ENCODE measurements at places on chromosomes 6 and 20.
A peak's percentile ranks its signal among the peaks of the same experiment; 100 is the strongest.

DNA sequence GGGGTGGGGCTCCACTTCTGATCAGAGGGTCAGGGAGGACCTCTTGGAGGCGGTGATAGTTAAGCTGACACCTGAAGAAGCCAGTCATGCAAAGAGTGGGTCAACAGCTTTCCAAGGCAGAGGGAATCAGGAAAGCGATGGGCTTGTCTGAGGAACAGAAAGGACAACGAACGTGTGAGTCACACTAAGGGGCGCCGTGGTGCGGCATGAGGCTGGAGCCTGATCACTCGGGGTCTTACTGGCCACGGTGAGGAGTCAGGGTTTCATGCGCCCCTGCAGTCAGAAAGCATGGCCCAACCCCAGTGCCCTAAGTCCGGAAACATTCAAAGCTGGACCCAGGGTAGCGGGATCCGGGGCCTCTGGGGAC, 50.6 kb upstream of the SLC32A1 start:
- no peak for DNase-seq

- DNase-seq = no peak
Measured at GRCh38 chr20:37375227-37375626, 29.3 kb downstream of the SRC start.

- no peak for DNase-seq
Measured at GRCh38 chr20:15937179-15937578, 636.1 kb downstream of the KIF16B start.

DNA sequence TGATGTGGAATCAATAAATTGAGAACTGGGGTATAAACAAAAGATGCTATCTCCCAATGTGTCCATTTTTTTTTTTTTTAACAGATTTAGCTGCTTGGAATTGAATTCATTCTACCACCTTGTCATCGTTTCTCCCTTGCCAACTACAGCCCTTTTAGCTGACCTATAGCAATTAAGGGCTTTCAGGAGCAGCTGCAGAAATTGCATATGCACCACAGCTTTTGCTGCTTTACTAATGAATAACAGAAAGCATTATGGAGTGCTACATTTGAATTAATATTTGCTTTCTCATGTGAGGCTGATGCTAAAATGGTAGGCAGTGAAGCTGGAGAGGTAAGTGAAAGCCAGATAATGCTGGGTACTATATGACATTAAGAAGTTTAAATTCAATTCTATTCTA, 5.7 kb downstream of the SESN1 start:
- DNase-seq = no peak

GRCh38 chr6:94668876-94669275, 908.5 kb upstream of the MANEA start:
- no peak for DNase-seq

DNA sequence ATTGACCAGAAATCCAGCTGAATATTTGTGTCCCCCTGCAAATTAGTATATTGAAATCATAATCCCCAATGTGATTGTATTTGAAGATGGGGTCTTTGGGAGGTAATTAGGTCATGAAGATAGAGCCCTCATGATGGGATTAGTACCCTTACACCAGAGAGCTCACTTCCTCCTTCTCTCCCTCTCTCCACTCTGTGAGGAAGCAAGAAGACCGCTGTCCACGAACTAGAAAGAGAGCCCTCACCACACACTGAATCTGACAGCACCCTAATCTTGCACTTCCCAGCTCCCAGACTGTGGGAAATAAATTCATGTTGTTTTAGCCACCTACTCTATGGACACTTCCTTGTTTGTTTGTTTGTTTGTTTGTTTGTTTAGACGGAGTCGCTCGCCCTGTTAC, 11.9 kb upstream of the PLAGL1 start:
- DNase-seq = no peak

DNA sequence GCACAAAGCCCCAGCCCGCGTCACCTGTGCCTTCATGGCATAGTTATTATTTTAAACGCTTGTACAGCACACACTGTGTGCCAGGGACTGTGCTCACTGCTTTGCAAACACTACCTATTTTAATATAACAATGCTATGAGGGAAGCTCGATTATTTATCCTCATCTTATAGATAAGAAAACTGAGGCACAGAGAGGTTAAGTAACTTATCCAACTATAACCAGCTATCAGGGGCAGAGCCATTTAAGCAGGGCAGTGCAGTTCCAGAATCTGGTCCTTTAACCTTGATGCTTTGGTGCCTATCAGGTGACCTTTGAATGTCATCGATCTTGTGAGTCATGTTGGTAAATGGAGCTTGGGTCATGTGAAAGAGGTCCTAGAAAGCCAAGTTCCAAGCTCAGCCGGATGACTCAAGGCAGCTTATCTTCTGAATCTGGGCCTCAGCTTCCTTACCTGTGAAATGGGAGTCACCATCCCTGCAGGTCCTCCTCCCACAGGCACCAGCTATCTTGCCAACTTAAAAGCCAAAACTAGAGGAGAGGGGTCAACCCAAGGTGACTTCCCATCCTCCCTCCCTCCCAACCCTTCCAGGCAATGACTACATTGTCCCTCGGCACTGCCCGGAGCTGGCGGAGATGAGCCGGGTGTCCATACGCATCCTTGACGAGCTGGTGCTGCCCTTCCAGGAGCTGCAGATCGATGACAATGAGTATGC, 56.4 kb upstream of the TTPAL start:
- no peak for DNase-seq

- DNase-seq = no peak
Measured at GRCh38 chr20:1182106-1182505, 2.7 kb downstream of the TMEM74B start.

DNA sequence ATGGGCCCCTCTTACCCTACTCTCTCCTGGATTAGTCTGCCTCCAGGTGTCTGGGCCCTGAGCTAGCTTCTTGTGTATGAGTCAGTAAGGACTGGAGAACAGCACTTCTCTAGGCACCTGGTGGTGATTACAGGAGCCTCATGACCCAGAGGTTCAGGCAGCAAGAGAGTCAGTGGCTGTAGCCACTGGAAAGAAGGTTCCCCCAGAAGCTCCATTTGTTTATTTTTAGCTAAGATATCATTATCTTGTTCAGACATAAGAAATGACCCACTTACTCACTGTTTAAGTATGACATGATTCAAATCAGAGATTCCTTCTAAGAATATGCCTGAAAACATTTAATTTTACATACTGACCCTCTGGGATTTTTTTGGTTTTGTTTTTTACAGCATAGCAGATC, 23.6 kb upstream of the SLC4A11 start:
- DNase-seq = no peak

DNA sequence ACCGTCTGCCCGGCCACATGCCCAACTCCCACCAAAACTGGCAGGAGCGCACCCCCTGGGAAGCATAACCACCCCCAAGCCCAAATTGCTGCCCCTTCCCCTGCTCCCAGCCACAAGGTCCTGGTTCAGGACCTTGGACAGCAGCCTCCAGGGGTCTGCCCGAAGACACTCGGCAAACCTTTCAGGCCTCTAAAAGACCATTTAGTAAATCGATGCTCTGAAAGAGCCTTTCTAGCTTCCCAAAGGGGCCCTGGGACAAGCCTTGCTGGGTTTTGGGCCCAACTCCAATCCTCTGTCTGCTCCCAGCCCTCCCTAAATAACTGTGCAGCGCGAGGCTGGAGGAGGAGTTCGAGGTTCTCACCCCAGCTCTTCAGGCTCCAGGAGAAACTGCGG, 30.5 kb downstream of the GRM4 start:
- no peak for DNase-seq

DNA sequence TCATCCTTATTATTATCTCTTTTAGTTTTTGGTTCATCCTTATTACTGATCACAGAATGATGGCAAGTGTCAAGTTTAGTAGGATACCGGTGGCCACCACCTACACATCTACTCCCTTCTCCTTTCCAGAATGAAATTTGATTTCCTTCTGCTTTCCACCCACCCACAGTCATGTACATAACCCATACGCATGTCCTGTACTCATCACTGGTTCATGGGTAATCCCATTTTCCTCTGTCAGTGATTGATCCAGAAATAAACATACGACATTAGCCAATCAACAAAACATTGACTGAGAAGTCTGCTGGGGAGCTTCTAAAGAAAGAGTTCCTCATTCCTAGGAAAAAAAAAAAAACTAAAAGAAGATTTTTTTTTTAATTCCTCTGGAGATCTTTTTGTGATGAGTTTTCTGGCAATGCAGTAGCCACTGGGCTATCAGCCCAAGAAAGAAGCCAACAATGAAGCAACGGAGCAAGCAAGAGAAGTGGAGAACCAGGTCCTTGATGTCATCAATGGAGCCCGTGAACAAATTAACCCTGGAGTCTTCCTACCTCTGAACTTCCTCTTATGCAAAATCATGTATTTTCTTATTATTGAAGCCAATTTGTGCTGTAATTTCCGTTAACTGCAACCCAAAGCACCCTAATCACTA, 127.8 kb downstream of the TASP1 start:
- DNase-seq = no peak

- no peak for DNase-seq
Measured at GRCh38 chr20:12718619-12719018, 290.2 kb upstream of the SPTLC3 start.

- DNase-seq = no peak
Measured at GRCh38 chr20:14643556-14643955, 306.1 kb upstream of the FLRT3 start.

DNA sequence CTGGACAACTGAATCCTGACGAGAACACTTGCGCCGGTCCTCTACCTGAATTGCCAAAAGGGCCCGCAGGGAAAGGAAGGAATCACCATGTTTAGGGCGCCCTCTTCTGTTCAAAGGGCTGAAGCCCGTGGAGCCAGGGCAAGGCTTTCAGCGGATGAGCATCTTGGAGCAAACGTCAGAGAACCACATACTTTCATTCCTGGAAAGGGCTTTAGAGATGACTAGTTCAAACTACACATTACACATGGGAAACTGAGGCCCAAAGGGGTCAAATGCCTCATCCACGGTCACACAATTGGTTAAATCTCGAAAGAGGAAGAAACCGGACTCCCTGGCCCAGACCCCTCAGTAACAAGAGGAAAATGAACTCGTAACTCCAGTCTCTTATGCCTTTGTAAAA, 11.5 kb upstream of the ZNF133 start:
- DNase-seq = no peak

DNA sequence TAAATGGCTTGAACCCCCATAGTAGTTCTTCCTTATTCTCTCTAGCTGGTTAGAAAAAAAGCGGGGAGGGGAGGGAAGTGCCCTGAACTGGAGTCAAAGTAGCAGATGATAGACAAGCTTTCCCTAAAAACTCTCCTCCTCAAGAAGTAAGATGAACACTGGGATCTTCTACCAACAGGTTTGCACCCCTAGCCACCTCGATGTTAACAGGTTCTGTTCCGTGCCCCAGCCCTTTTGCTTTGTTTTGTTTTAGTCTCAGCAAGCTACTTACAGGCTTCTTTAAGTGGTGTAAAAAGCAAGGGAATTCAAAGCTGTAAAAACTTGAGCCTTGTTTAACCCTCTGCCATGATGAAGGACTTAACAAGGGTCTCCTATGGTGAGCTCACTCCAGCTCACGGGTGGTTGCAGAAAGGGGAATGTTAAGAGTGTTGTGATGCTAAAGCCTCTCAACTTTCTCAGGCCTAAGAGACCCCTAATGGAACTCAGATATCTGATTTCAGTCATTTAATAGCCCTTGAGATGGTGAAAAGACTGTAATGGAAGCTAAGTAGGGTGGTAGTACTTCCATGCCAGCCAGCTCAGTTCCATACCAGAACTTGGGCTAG, 106.0 kb downstream of the FOXO3 start:
- DNase-seq = no peak

- peak; percentile 2 for DNase-seq
Measured at GRCh38 chr6:97049253-97050011, 124.9 kb downstream of the KLHL32 start.

DNA sequence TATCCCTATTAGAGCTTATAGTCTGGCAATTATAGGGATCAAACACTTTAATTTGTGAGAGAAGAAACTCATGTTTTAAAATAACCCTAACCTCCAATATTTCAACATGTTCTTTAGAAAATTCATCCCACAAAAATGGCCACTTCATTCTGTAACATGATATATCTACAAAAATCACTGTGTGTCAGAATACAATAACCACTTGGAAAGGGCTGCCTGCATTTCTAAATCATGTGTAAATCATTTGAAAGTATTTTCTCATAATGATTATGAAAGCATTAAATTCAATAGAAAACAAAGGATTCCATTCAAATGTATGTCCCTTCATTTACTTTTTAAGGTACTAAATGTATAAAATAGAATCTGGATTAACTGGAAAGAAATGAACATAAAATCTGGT, 101.4 kb upstream of the NHSL1 start:
- no peak for DNase-seq

GRCh38 chr6:4668271-4669179, 107.7 kb upstream of the CDYL start:
- no peak for DNase-seq

GRCh38 chr6:105135907-105136430, 43.8 kb downstream of the POPDC3 start:
- DNase-seq = no peak

DNA sequence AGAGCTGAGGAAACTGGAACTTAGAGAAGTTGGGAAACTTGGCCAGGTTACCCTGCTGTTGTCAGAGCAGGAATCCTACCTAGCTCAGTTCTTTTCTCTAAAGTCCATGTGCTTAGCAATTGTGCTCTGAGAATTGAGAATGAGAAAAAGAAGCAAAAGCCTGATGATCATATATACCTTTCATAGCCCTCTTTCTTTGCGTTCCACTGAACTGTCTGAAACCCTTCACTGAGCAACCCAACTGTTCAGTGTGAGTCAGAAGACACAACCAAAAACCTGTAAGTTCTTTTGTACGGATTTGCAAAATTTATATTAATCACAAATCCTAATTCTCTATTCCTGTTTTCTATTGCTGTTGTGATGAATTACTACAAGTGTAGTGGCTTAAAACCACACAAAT, 80.6 kb downstream of the PHF3 start:
- DNase-seq = no peak

- no peak for DNase-seq
Measured at GRCh38 chr6:107400616-107401147, 58.7 kb downstream of the PDSS2 start.

- no peak for DNase-seq
Measured at GRCh38 chr6:35392111-35392702, 49.8 kb downstream of the PPARD start.

DNA sequence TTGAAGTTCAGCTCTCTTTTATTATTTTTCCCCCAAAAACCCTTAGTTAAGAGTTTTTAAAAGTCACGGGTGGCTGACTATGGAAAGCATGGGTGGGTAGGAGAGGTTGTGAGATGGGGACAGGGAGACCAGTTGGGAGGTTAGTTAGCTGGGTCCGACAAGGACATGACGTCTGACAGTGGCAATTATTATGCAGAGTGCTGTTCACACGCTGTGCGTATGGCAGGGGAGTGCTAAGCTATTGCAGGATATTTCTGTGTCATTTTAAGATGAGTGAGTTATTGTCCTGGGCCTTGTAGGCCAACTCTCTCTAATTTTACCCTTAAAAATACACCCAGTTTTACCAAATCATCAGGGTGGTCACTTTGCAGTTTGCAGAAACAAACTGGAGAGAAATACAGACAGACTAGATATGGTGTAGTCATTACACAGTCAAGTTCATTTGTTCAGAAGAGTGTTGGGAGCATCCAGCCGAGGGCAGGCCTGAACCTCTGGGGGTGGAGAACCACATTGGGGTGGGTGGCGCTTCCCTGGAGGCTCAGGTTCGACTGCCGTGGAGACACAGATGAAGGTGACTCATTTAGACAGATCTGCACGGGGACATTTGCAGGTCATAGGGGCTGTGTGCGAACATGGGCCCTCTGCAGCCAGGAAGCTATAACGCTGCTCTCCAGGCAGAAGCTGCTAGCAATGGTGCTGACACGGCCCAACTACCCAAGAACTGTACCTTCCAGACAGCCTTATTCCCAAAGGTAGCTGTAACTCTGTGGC, 307.6 kb downstream of the QKI start:
- no peak for DNase-seq

All from GF-D8 (cell line).